Stimulated activated CD4-positive, alpha-beta T cell treated with anti-CD3 and anti-CD28 coated beads, Interleukin-4, amount 100 ng/mL, for 48 hours (primary cell): ENCODE measurements at places on chromosomes 3 and 15.

- no peak for DNase-seq
Observed at GRCh38 chr3:61357902-61358301, 106.7 kb upstream of the FHIT start.

DNA sequence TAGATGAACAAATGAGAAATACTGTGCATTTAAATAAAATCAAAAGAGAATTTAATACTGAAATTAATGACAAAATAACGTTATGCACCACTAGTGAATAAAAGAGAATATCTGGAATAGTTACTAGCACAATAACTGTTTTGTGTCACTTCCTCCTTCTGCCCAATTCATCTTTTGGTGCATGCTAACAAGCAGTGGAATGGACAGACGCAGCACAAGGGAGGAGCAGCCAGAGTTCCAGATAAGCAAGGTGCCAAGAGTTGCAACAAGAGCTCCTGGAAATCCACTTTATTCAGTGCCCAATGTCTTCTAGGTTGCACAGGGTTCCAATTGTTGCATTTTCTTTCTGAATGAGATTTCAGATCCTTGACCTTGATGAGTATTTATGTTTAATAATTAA lies 66.5 kb upstream of the PLXND1 start:
- no peak for DNase-seq

DNA sequence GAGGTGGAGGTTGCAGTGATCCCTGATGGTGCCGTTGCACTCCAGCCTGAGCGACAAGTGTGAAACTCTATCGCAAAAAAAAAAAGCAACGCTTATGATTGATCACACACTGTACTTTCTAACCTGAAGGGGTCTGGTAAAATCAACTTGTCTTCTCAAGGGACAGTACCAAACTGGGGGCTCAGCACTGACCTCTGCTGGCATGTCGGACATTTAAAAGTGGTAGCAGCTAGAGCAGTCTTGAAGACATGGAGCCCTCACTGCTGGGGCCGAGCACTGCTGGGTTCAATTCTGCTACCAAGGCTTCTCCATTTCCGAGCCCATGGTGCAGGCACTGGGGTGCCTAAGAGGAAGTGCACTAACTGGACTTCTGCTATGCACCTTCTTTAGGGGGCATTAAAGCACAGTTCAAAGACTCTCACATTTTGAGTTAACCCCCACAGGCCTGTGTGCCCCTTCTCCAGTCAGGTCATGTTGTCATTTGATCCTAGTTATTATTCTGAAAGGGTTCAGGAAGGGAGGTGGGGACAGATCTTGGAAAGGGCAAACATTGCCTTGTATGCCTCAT lies 26.4 kb upstream of the LAMP3 start:
- DNase-seq = no peak

- no peak for DNase-seq
Observed at GRCh38 chr3:57007521-57008460, 52.7 kb upstream of the SPATA12 start.

- DNase-seq = no peak
Observed at GRCh38 chr3:72889310-72890165, 1.7 kb downstream of the GXYLT2 start.

- no peak for DNase-seq
Observed at GRCh38 chr3:110026421-110026820, 689.1 kb upstream of the DPPA4 start.

- DNase-seq = no peak
Observed at GRCh38 chr3:106380232-106380631, 511.4 kb upstream of the CBLB start.
